ENCODE measurements at places on chromosomes 7 and 10.

GRCh38 chr10:13559124-13559700, 27.6 kb upstream of the PRPF18 start:
- DNase-seq: no peak

- no peak for DNase-seq
These were observed 33.3 kb upstream of the KDM7A start for GRCh38 chr7:140209866-140210609.

- no peak for DNase-seq
These were observed 52.7 kb upstream of the FAM20C start for GRCh38 chr7:139561-140243.

DNA sequence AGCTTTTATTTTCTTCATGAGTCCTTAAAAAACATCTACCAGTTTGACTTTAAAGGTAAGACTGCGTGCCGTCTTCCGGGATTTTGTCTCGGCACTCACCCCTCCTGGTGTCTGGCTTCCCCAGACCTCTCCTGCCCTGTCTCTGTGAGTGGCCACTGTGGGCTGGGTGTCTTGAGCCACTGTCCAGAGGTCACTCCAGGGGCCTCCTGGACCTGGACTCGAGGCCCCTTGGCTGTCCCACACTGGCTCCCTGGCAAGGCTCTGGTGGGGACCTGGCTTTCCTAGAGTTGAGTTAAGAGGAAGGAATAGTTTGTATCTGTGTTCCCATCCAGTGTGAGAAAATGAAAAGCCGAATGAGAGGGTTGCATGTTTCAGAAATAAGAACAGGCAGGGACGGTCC, 95.5 kb downstream of the NKX6-2 start:
- DNase-seq: no peak

GRCh38 chr10:75230600-75231038, 5.1 kb downstream of the COMTD1 start:
- peak; percentile 84 for DNase-seq

- DNase-seq: no peak
These were observed 7.4 kb upstream of the PWWP2B start for GRCh38 chr10:132389433-132390169.

DNA sequence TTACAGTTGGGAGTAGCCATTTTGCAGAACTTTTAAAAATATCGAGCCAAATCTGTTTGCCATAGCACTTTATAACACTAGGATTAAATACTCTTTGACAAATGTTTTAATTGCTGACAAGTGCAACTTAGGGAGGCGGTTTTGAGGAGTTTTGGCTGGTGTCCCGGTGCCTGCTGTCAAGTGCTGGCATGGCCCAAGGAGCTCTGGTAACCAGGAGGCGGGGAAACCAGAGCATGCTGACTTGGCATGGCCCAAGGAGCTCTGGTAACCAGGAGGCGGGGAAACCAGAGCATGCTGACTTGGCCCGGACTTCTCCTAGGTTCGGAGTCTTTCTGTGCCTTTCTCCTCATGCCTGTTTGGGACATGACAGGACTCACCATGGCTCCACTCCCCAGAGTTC, 30.8 kb upstream of the ZNF32 start:
- DNase-seq: no peak

- DNase-seq: no peak
These were observed 178.5 kb downstream of the EBF3 start for GRCh38 chr10:129785536-129785981.

DNA sequence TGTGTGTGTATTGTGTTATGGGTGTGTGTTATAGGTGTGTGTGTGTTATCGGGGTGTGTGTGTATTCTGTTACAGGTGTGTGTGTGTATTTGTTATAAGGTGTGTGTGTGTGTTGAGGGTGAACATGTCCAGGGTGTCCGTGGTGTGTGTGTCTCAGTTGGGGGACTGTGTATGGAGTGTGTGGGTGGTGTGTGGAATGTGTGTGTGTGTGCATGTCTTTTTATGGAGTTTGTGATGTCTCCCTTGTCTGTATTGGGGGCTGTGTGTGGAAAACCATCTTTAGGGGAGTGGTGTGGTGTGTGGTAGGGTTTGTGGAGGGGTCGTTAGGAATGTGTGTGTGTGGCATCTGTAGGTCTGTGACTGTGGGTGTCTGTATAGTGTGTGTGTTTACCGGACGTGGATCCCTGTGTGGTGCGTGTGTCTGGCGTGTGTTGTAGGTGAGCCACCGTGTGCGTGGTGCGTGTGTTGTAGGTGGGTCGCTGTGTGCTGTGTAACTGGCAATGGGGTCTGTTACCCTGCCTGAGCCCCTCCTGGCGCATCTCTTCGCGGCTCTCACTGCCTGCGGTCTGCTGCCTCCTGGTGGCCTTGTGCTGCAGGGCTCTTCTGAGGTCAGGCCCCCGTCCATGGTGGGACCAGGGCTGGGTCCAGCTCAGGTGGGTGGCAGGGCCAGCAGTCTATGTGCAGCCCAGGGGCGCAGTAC, 61.7 kb downstream of the PALD1 start:
- DNase-seq: no peak

- DNase-seq: peak; percentile 25
These were observed 504 bp upstream of the BMPER start for GRCh38 chr7:33904681-33905388.

GRCh38 chr7:28069807-28070206, 110.8 kb downstream of the JAZF1 start:
- DNase-seq: peak; percentile 59

- peak; percentile 48 for DNase-seq
These were observed 92.4 kb upstream of the TMEM72 start for GRCh38 chr10:44818701-44819127.

DNA sequence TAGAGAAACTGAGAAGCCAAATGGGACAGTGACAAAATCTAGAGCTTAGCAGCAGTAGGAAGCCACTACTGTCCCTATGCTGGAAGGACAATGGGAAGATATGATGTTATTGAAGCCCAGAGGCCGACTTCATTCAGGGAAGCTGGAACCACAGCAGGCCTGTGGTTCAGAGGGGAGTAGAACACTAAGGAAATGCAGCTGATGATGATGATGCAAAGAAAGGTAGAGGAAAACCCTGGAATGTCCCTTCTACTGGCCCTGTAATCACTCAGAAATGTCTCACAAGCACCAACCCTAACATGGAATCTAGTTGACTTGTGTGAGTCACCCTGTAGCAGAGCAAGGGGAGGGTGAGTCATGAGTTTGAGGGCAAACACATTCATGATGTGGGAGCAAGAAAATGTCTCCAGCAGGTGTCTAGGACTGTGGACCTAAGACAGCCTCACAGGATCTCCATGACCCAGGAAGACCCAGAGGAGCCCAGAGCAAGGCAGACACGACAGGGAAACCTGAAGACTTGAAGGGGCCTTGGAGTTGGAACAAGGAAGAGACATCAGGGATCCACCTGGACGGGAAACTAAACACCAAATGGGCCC, 37.0 kb upstream of the LRRC17 start:
- DNase-seq: peak; percentile 99

DNA sequence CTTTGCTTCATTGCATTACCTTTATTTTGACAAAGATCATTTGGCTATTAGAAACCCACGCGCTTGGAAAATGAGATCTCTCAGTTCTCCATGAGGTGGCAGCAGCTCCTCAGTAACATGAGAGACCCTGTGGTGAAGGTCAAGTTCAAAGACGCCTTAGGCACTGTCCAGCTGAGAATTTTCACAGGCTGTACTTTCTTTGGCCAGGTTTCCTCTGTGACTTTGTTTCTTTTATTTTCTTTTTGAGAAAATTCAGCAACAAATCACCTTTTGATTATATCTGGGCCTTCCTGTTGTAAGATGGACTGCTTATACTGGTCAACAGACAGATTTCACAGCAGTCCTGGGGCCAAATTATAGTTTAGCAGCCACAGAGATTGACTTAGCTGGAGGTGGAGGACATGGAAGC, 54.5 kb downstream of the RAB18 start:
- DNase-seq: peak; percentile 55

DNA sequence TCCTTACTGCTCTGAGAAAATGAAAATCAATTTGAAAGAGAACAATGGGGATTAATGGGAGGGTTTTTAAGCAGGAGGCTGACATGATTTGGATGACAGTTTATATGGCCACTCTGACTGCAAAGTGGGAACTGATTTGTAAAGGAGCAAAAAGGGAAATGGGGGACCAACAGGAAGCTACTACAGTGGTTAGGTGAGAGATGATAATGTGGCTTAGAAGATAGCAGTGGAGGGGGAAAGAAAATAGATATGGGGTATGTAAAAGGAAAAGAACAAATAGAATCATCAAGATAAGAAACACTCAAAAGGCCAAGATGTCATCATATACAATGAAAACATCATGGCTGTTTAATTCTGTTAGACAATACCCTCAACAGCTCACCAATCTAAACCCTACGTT, 177.5 kb downstream of the ANK3 start:
- DNase-seq: no peak

DNA sequence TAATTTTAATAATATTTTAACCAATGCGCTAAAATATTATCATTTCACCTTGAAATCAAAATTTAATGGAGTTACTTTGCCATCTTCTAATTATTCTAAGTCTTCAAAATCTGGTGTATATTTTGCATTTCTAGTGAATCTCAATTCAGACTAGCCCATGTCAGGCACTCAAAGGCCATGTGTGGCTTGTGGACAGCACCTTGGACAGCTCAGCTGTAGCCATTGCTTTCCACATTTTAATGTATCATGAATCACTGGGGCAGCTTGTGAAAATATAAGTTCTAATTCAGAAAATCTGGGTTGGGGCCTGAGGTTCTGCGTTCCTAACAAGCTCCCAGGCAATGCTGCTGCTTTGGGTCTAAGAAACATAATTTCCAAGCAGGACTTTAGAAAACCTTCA, 57.2 kb downstream of the MGAM2 start:
- peak; percentile 16 for DNase-seq

DNA sequence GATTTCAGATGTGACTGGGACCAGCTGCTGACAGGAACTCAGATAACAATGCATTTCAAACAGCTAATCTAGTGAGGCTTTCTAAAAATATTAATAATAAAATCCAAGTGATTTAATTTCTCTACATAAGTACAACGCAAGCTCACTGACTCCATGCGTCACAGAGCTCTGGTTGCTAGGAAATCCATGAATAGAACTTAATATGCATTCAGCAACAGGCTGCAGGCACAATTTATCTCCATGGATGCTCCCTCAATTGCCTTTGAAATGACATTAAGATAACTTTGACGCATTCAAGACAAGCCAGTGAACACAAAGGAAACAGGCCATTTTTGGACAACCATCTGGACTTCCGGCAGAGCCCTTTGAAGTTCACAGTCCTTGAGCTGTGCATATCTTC, 118.7 kb upstream of the COL1A2 start:
- no peak for DNase-seq

DNA sequence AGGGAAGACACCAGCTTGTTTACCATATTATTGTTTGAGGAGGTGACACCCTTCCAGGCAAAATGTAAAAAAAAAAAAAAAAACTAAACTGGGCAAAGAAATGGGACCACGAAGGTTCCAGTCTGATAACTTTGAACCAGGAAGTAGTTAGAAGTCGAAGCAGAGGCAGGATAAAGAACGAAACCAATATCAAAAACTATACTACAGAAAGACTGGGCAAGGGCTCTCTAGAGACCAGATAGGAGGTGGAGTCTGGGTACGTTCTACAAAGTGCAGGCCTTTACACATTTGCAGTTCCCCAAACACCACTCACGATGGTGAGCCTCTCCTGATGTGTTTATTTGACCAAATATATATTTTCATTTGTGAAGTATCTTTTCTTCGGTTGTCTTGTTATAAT, 125.7 kb upstream of the CDK1 start:
- DNase-seq: no peak

DNA sequence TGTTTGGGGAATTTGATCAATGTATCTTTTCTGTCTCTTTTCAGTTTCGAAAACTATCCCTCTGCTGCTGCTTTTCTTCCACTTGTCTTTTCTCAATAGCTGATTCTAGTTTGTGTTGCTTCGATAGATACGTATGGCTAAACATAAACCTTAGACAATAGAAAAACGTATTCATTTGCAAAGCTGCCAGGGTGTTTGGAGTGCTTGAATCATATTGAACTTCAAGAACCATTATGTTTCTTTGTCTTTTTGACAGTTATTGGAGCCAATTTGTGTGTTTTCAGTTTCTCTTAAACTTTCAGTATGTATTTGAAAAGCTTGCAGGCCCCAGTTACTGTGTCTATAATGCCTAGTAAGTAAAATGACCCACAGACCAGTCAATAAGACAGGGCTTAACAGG, 25.1 kb downstream of the NRF1 start:
- DNase-seq: no peak

- DNase-seq: peak; percentile 85
These were observed 453.5 kb upstream of the SEMA3A start for GRCh38 chr7:84647797-84648757.

DNA sequence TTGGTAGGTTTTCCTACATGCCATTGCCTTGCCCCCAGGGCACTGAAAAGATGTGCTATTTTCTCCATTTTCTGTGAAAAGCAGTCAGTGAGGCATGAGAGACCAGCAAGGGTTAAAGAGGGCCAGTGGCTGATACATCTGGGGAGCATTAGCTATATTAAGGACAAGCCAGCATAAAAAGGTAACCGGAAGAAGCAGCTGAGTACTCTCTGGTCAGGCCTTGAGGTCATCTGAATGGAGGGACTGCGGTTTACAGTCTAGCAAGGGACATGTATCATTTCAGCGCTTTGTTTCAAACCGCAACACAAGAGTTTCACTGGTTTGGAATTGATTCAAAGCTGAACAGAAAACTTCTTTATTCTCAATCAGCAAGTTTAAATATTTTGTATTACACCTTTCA, 120.4 kb downstream of the EPDR1 start:
- peak; percentile 17 for DNase-seq

DNA sequence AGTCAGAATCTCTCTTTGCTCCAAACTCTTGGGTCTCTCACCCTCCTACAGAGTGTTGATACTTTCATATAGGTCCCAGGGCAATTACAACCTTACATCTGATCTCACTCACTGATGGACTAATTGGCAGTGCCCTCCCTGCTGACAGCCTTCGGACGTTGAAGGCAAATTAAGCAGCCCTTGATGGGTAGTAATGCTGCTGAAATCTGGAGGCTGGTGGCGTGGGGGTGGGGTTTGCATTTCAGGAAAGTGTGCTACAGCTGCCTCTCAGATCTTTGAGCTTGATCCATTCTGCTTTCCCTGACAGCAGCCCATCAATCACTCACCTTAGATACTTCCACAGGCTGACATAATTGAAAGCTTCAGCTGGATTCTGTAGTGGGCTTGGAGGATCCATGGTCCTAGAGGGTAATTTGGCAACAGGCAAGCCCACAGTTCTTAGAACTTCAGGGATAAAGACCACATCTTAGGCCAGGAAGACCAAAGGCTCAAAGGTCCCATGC, 349.1 kb upstream of the PODXL start:
- DNase-seq: no peak

Data from astrocyte of the spinal cord (primary cell).